Activated CD8-positive, alpha-beta memory T cell treated with anti-CD3 and anti-CD28 coated beads, Interleukin-2, amount 10 ng/mL, durations not matched to agents 7 days and 5 days (primary cell): ENCODE measurements at places on chromosomes 1 and 21. TPM values are rescaled to one million over a fixed set of nuclear protein-coding genes. Genes with fewer than 3 reads are reported as not detected.

Gene ANKRD65
- total RNA-seq, result not detected

DNA sequence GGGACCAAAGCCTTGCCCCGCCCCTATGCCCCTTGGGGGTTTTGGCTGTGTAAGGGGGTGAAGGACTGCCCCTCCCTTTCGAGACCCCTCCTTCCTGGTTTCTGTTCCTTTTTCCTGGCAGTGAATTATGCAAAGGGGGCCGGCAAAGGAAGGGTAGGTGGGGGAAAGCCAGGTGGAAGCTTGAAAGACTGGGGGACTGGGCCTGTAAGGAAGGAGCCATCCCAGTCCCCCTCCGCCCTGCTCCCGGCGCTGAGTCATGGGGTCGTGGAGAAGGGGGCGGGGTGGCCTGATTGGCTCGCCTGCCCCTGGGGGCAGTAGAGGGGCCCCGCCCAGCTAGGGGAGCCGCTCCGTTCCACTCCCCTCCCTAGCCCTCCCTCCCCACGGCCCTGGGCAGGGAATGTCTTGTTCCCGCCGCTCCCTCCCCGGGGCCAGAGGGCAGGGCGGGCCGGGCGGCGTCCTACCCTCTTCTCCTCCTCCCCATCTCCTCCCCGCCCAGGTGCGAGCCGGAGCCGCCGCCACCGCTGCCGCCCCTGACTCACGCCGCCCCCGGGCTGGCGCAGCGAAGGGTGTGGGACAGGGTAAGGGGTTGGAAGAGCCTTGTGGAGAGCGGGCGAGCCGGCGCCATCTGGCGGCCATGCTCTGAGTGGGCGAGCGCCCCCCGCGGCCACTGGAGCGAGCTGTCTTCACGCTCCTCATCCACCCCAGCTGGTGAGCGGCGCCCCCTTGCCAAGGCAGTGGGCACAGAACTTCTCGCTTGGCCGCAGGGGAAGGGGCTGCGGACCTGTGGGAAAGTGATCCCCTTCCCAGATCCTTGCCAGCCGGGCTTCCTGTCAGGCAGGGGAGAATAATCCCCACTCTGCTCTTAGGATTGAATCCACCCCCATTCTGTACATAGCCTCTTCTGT, 14.7 kb downstream of the ZBTB7B start:
- peak; percentile 89 for DNase-seq

Gene GJA9
- not detected for total RNA-seq

GRCh38 chr1:51442198-51442597, 76.9 kb downstream of the EPS15 start:
- no peak for DNase-seq

GRCh38 chr1:182215764-182216163, 154.3 kb upstream of the ZNF648 start:
- DNase-seq, result no peak

DNA sequence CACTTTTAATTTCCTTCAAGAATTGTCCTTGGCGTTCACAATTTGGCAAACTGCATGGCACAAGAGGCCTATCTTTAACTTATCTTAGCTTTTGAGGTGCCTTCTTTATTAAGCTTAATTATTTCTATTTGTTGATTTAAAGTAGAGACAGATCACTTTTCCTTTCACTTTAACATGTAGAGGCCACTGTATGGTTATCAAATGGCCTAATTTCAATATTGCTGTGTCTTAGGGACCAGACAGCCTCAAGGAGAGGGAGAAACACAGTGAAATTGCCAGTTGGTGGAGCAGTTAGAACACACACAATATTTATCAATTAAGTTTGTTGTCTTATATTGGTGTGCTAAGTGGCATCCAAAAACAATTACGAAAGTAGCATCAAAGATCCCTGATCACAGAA, 1013.9 kb downstream of the KCNT2 start:
- DNase-seq, result no peak

Gene HJV
- total RNA-seq, result not detected

- DNase-seq, result peak; percentile 60
These were observed 109.7 kb downstream of the TSEN15 start for GRCh38 chr1:184161071-184161698.

Gene CLIC6
- not detected for total RNA-seq

Gene GPR3
- 0.44 TPM for total RNA-seq

DNA sequence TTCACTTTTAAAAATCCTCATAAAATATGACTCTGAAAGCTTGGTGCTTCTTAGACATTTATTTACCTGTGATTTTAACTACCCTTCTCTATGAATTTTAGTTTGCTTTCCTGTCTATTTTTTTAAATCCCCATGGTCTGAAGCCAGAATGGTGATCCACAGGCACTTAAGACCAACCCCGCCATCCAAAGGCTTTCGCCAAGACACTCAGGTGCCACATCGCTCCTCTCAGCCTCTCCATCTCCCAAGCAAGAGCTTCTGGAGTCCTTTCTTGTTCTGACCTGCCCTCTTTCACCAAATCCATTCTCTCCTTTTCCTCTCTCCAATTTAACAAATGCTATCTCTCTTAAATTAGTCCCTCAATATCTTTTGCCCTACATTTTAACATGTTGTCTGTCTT, 464.6 kb downstream of the PCP4 start:
- DNase-seq, result no peak

DNA sequence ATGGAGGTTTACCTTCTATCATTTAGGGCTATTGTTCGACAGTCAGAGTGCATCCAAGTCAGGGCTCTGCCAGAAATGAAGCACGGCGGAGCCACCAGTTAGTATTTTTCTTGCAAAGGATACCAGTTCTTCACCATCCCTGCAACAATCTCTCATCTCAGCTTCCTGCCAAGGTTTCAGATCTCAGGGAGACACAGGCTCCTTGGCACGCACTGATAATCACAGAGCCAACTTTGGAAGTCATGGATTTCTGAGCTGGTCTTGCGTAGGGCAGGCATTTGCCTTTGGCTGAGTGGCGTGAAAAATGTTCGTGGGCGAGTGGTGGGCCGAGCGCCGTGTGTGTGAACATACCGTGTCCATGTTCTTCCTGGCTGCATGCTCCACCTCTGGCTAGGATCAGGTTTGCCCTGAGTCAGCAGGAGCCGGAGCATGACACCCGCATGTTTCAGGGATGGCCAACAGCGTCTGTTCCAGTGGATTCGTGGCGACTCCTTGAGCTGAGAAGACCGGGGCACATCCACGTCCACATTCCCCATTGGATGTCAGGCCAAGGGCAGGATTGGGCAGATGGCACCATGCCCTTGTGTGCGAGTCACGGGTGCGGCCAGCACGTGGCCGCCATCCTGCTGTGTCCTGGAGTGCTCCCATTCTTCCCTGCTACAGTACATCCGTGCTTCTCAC, 118.5 kb upstream of the C1orf174 start:
- no peak for DNase-seq

Gene NCAM2
- total RNA-seq, result not detected

- DNase-seq, result no peak
These were observed 360.2 kb downstream of the DISC1 start for GRCh38 chr1:231986631-231987336.

DNA sequence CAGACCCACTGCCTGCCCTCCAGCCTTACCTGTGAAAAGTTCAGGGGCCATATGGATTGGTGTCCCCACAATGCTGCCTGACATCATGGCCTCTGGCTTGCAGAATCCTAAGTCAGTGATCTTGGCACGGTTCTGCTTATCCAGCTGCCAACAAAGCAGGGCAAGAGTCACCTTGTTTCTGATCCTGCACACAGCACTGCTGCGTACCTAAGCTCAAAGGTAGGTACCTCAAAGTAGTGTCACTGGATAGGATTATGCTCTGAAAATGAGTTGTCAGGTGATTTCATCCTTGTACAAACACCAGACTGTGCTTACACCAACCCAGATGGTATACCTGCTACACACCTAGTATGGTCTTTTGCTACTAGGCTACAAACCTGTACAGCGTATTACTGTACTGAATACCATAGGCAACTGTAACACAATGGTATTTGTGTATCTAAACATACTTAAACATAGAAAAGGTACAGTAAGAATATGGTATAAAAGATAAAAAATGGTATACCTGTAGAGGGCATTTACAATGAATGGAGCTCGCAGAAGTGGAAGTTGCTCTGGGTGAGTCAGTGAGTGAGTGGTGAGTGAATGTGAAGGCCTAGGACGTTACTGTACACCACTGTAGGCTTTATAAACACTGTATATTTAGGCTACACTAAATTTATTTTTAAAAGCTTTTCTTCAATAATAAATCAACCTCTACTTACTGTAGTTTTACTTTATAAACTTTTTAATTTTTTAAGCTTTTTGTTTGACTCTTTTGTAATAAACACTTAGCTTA, 29.1 kb upstream of the RBBP5 start:
- no peak for DNase-seq

- peak; percentile 65 for DNase-seq
These were observed 40.2 kb upstream of the KIF1B start for GRCh38 chr1:10170239-10170574.

GRCh38 chr1:103218821-103219220, 110.5 kb upstream of the COL11A1 start:
- no peak for DNase-seq
